ENCODE measurements at places on chromosomes 11 and 22.

GRCh38 chr11:124194293-124195188, 11.4 kb downstream of the OR10D3 start:
- DNase-seq = no peak

DNA sequence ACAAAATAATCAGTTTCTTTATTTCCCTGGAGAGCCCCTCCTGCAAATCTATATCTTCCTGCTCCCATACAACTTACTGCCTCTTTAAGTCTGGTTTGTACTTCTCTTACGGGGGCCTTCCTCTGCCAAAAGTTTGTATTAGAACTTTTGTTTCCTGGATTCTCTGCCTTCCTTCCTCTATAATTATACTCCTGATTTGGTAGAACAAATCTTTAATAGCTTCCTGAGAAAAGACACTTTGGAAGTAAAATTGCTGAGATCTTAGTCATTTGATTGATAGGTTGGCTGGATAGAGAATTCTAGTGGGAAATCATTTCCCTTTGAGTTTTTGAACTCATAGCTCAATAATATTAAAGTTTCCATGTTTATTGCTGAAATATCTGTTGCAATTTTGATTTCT, 499.2 kb downstream of the RAB38 start:
- DNase-seq = no peak

- DNase-seq = no peak
These were observed 78.8 kb downstream of the DGCR2 start for GRCh38 chr22:19043121-19044085.

DNA sequence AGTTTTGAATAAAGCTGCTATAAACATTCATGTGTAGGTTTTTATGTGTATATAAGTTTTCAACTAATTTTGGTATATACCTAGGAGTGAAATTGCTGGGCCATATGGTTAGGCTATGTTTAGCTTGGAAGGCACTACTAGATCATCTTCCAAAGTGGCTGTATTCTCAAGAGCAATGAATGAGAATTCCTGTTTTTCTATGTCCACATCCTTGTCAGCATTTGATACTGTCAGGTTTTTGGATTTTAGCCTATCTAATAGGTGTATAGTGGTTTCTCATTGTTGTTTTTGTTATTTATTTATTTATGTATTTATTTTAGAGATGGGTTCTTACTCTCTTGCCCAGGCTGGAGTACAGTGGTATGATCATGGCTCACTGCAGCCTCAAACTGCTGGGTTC, 26.3 kb upstream of the CLTCL1 start:
- DNase-seq = no peak

DNA sequence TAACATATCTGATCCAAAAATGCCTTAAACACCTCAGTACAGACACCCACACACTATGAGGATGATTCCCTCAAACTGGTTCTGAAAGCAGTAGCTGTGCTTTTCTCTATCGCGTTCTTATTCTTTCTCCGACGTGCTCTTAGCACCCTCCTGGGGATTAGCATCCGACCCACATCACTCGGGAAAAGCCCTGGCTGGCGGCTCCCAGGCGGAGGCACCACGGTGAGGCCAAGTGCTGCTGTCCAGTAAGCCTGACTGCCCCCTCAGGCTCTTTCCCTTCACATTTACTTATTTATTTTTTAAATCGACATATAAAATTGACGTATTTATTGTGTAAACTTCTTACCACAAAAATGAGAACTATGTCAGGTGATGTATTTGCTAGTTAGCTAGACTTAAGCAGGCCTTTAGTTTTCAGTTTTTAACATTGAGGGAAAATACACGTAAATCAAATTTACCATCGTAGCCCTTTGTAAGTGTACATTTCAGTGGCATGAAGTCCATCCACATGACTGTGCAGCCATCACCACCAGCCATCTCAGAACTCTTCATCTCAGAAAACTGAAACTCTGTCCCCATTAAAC, 19.2 kb downstream of the TBX1 start:
- no peak for DNase-seq

GRCh38 chr22:30598986-30599385, 7.3 kb upstream of the PES1 start:
- no peak for DNase-seq

DNA sequence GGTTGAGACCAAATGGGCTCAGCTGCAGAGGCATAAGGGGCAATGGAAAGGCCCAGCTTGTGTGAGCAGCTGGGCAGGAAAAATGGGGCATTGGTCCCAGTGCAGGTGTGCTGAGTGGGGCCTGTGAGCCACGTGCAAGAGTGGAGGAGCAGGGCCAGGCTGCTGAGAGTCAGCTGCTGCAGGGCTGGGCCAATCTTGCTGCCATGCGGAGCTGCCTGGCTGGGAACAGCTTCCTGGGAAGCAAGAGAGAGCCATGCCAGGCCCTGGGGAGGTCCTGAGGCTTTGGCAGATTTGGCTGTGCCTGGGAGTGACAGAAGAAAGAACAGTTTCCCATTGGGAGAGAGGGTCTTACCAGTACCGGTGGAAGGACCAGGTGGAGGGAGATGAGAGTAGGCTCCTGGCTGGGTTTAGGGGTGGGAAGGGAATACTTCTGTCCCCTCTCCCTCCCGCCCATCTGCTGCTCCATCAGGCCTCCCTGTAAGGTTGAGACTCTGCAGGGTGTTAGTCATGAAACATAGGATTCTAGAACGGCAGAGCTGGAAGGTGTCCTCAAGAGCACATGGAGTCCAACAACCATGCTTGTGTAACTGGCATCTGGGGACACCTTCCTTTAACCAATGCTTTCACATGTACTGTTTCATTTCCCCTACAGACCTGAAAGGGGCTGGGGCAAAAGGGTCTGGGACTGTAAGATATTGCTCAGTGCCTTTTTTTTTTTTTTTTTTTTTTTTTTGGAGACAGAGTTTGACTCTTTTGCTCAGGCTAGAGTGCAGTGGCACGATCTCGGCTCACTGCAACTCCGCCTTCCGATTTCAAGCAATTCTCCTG, 10.4 kb downstream of the SEPTIN3 start:
- DNase-seq = no peak

DNA sequence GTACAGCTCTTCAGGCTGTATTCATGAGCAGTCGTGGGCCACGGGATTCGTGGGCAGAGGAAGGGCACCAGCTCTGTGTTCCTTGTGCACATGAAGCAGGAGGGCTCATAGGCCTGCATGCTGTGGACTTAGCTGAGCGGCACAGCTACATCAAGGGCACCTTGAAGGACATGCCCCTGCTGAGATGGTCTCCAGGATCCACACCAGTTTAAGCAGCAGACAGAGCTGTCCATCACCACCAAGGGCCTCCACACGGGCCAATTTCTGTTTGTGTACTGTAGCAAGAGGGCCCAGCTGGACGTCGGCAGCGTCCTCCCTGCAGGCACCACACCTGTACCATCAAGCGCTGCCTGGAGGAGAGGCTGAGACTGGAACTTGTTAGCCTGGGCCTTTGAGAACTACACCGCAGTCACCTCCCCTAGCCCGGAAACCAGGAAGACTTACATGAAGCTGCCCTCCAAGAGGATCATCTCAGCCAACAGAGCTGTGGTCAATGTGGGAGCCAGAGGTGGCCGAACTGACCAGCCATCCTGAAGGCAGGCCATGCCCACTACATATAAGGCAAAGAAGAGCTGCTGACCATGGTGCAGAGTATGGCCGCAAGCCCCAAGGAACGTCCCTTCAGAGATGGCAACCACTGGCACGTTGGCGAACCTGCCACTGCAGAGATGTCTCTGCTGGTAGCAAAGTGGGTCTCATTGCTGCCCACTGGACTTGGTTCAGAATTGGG, 32.7 kb upstream of the GNB1L start:
- DNase-seq = no peak

Data from stimulated activated CD8-positive, alpha-beta memory T cell treated with anti-CD3 and anti-CD28 coated beads, Interleukin-7, amount 100 ng/mL, for 24 hours (primary cell).